ENCODE measurements at places on chromosomes 3 and 15. TPM values are rescaled to one million over a fixed set of nuclear protein-coding genes. Genes with fewer than 3 reads are reported as not detected.
A peak's percentile ranks its signal among the peaks of the same experiment; 100 is the strongest.

Gene P2RY1
- 18.8 TPM for total RNA-seq

DNA sequence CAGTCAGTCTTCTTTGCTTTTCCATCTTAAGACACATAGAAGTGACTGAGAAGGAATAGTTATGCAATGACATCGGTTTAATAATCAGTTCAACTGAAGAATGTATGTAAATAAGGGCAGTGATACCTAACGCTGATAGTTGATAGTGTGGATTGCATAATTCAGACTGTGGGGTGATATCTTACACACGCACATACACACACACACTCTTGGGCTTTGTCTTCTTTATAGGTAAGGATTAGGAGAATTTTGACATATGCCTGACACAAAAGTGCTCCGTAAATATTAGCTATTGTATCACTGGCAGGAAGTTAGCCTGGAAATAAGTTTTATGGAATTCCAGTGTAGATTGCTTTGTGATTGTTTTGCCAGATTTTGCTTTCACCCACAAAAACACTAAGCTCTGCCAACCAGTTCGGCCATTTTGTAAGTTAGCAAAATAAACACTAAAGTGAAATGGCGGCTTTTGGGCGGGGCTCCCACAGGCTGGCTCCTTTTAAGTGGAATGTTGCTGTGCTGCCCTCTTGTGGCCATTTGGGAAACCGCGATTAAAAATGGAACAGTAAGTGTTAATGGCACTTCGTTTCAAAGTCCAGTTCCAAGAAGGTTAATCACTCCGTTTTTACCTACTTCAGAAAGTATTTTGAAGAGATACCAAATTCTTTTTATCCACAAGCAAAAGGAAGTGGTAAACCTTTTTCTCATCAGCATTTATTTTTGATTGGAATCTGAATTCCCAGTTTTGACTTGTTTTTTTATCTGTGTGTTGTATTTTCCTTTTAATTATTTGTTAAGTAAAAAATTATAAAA, 17.7 kb downstream of the CHD2 start:
- H3K4me3 ChIP-seq = no peak overlapping the region
- H3K36me3 ChIP-seq = peaks cover 3% of the 10 kb centered on the region
- no peaks in the 10 kb centered on the region for H3K27me3 ChIP-seq
- H3K27ac ChIP-seq = peak overlapping the region; percentile 78
- H3K4me1 ChIP-seq = peaks cover 95% of the 10 kb centered on the region

DNA sequence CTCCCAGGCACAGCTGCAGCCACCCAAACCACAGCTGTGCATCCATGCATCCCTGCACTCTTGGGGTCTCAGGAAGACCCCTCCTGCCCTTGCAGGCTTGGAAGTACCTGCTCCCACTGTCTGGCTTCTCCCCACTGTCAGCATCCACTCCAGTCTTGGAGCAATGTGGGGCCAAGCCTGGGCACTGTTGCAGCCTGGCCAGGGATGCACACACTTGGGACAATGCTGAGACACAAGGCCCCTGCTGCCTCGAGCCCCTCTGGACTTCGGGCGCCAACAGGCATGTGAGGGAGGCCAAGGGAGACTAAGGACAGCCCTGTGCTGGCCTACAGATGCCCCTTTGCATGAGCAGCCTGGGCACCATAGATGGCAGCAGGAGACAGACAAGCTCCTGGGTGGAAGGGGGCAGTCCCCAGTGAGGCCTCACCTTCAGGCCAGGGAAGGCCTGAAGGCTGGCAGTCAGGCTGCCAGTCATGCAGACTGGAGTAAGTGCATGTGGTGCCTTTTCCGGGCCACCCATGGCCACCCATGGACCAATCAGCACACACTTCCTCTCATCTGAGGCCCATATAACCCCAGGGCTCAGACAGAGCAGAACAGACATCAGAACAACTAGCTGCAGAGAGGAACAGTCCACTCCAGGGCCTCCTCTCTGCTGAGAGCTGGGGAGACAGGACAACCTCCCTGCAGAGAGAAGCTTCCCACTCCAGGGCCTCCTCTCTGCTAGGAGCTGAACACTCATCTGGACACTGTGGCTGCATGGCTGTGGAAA, 219.0 kb downstream of the VGLL3 start:
- no peaks in the 10 kb centered on the region for H3K4me1 ChIP-seq
- no peak for DNase-seq
- no peaks in the 10 kb centered on the region for H3K36me3 ChIP-seq
- H3K27me3 ChIP-seq = no peaks in the 10 kb centered on the region
- no peak overlapping the region for H3K27ac ChIP-seq

- no peak for DNase-seq
- no peaks in the 10 kb centered on the region for H3K4me1 ChIP-seq
- no peaks in the 10 kb centered on the region for H3K27me3 ChIP-seq
- H3K36me3 ChIP-seq = no peaks in the 10 kb centered on the region
- H3K27ac ChIP-seq = no peak overlapping the region
- no peak overlapping the region for H3K4me3 ChIP-seq
These were observed 328.7 kb upstream of the ATP11B start for GRCh38 chr3:182464513-182465145.

Gene CFAP91
- total RNA-seq = 47.8 TPM

GRCh38 chr3:138332472-138333073, 2.9 kb upstream of the NME9 start:
- H3K4me3 ChIP-seq = no peak overlapping the region
- no peak overlapping the region for H3K27ac ChIP-seq
- no peaks in the 10 kb centered on the region for H3K36me3 ChIP-seq
- no peak for DNase-seq
- peaks cover 3% of the 10 kb centered on the region for H3K4me1 ChIP-seq

DNA sequence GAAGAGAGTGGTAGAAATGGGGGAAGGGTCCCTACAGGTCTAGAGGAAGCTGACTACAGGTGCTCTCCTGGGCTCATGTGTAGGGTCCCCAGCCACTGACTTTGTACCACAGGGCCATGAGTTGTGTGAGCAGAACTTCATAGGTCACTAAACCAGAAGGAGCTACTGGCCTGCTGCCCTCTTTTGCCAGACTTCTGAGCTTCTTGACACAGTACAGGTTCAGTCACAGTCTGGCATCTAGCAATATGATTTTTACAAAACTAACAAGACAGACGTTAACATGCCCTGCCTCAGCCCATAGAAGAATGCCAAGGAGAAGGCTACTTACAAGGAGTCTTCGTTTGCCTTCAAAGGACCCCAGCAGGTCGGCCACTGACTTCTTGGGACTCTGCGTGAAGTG, 3.2 kb downstream of the CCDC80 start:
- no peaks in the 10 kb centered on the region for H3K36me3 ChIP-seq
- no peaks in the 10 kb centered on the region for H3K27me3 ChIP-seq
- H3K4me1 ChIP-seq = peaks cover 20% of the 10 kb centered on the region
- no peak overlapping the region for H3K4me3 ChIP-seq
- no peak for DNase-seq
- no peak overlapping the region for H3K27ac ChIP-seq

DNA sequence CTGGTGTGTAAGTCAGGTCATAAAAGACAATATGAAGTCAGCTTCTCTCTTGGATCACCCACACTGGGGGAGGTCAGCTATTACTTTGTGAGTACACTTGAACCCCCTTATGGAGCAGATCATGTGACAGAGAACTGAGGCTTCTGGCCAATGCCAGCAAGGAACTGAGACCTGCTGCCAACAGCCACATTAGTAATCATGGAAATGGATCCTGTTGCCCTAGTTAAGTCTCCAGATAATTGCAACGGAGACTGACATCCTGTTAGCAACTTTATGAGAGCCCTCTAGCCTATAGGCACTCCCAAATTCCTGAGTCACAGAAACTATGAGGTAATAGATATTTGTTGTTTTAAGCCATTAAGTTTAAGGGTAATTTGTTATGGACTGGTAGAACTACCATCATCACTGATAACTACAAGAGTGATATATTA, 110.4 kb upstream of the GMNC start:
- H3K36me3 ChIP-seq = no peaks in the 10 kb centered on the region
- no peak for DNase-seq
- H3K27me3 ChIP-seq = no peaks in the 10 kb centered on the region

DNA sequence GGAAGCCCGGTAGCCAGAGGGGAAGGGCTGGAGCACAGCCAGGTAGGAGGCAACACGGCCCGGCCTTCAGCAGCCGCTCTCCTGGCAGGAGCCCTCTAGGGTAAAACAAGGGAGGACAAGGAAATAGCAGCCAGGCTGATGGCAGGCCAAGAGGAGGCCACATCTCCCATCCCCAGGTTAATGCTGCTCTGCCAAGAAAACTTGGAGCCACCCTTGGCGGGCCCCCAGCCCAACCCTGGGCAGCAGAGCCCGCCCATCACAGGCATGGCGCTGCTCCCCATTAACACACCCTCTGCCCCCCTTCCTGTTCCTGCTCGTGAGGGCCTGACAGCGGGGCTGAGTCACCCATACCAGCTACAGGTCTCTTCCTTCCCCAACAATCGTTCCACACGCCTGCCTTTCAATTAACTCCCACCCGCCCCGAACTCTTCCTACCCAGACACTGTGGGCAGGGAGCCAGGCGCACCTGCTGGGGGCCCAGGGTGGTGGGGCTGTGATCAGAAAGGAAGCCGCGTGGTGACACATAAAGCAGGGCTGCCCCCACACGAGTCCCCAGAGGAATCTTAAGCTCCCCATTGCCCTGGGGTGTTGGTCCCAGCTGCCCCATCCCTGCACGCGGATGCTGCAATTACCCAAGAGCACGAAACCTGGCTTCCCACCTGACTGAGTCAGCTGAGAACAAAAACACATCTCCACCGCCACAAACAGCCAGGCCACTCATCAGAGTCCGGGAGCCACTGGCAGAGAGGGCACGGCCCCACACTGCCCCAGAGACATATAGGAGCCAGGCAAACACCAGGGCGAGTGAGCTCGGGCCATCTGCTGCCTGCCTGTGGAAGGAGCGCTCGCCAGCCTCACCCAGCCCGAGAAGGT, at the start of gene C15orf62:
TSS of gene C15orf62 (plus strand) at position 707 of the 873 bp plus-strand sequence. CDS start 516 bp downstream, outside the sequence.
- DNase-seq = peak; percentile 78
- H3K4me3 ChIP-seq = no peak within 1 kb of the TSS
- peak within 1 kb of the TSS; percentile 75 for H3K27ac ChIP-seq
- H3K4me1 ChIP-seq = peaks cover 21% of the 10 kb centered on the region
- H3K27me3 ChIP-seq = no peaks in the 10 kb centered on the region

DNA sequence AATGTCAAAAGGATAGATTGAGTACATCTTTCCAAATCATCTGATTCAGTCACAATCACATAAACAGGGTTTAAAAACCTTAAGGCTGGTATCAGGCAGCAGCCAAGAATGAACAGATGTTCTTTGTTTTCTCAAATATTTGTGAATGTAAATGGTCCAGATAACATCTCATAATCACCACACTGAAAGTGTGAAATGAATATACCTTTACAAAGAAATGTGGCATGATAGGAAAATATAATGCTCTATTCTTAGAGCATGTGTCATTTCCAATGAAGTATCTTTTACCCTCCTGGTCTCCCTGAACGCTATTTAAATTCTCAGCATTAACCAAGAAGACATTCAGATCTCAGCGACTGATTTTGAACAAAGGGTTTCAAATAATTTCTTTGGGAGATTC, 8.8 kb upstream of the ACTC1 start:
- no peak overlapping the region for H3K27ac ChIP-seq
- no peaks in the 10 kb centered on the region for H3K27me3 ChIP-seq
- H3K4me1 ChIP-seq = no peaks in the 10 kb centered on the region
- no peak overlapping the region for H3K4me3 ChIP-seq

GRCh38 chr15:30905821-30906220, 2.1 kb downstream of the FAN1 start:
- peaks cover 4% of the 10 kb centered on the region for H3K4me1 ChIP-seq
- H3K27me3 ChIP-seq = no peaks in the 10 kb centered on the region
- no peak overlapping the region for H3K4me3 ChIP-seq
- no peak for DNase-seq
- no peak overlapping the region for H3K27ac ChIP-seq

Gene THAP10
- 3.1 TPM for total RNA-seq

- H3K4me1 ChIP-seq = peaks cover 18% of the 10 kb centered on the region
- H3K27ac ChIP-seq = no peak overlapping the region
- H3K27me3 ChIP-seq = no peaks in the 10 kb centered on the region
- peaks cover 10% of the 10 kb centered on the region for H3K36me3 ChIP-seq
- no peak overlapping the region for H3K4me3 ChIP-seq
These were observed 34.5 kb downstream of the PSTPIP1 start for GRCh38 chr15:77029166-77030047.

Gene GHSR
- total RNA-seq = not detected

- no peak for DNase-seq
- no peak overlapping the region for H3K4me3 ChIP-seq
- no peaks in the 10 kb centered on the region for H3K4me1 ChIP-seq
- H3K27ac ChIP-seq = no peak overlapping the region
These were observed 171.8 kb upstream of the LPP start for GRCh38 chr3:187982142-187982541.

Gene CPNE9
- total RNA-seq = not detected

DNA sequence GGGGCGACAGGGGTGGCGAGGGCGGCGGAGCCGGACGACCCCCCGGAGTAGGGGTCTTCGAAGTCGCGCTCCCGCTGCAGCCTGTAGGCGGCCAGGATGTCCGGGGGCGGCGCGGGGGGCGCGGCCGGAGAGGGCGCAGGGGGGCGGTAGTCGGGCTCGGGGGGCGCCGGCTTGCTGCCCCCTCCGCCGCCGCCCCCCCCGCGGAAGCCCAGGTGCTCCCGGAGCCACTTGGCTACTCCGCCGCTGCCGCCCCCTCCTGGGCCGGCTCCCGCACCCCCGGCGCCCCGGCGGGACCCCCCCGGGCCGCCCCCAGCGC, 230 bp downstream of the SHF start:
- peak overlapping the region; percentile 64 for H3K4me3 ChIP-seq
- peaks cover 25% of the 10 kb centered on the region for H3K4me1 ChIP-seq
- H3K27ac ChIP-seq = peak overlapping the region; percentile 85
- no peaks in the 10 kb centered on the region for H3K36me3 ChIP-seq
- peak; percentile 88 for DNase-seq

- no peaks in the 10 kb centered on the region for H3K4me1 ChIP-seq
- no peak for DNase-seq
- H3K4me3 ChIP-seq = no peak overlapping the region
- H3K36me3 ChIP-seq = no peaks in the 10 kb centered on the region
- H3K27me3 ChIP-seq = no peaks in the 10 kb centered on the region
These were observed 67.0 kb upstream of the LSAMP start for GRCh38 chr3:116512281-116512680.

GRCh38 chr3:187913617-187914033, 168.4 kb upstream of the BCL6 start:
- DNase-seq = no peak
- no peak overlapping the region for H3K4me3 ChIP-seq
- no peaks in the 10 kb centered on the region for H3K27me3 ChIP-seq
- H3K4me1 ChIP-seq = peaks cover 4% of the 10 kb centered on the region
- no peaks in the 10 kb centered on the region for H3K36me3 ChIP-seq
- H3K27ac ChIP-seq = no peak overlapping the region

Gene GOLGA8J
- not detected for total RNA-seq

DNA sequence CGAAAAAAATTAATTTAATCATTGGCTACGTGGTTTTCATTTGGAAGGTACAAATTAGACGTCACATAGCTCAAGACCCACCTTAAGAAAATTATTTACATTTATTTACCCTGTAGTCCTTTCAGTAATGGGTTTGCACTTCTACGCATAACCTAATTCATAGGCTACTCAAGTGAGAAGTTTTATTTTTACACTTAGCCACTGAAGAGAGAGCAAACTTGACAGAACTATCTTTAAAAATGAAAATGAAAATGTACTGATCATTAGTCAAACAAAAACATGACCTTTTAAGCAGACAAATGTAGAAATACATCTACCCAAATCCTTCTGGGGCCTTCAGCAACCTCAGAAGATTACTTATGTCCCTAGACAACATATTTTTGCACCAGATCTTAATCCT, 269.4 kb upstream of the TTC14 start:
- H3K27me3 ChIP-seq = no peaks in the 10 kb centered on the region
- no peak for DNase-seq
- H3K4me1 ChIP-seq = no peaks in the 10 kb centered on the region
- H3K36me3 ChIP-seq = no peaks in the 10 kb centered on the region

- H3K27me3 ChIP-seq = no peaks in the 10 kb centered on the region
- no peaks in the 10 kb centered on the region for H3K36me3 ChIP-seq
- no peak for DNase-seq
- no peaks in the 10 kb centered on the region for H3K4me1 ChIP-seq
- H3K4me3 ChIP-seq = no peak overlapping the region
- H3K27ac ChIP-seq = no peak overlapping the region
These were observed 165.1 kb upstream of the GOLIM4 start for GRCh38 chr3:168260859-168261258.
